Stimulated activated CD4-positive, alpha-beta T cell treated with anti-CD3 and anti-CD28 coated beads, Interleukin-12 subunit alpha, Interleukin-12 subunit beta, amount 100 ng/mL, for 4 hours (primary cell): ENCODE measurements at places on chromosomes 11 and 22.
A peak's percentile ranks its signal among the peaks of the same experiment; 100 is the strongest.

GRCh38 chr11:113675003-113675561 lies 31.0 kb downstream of the TMPRSS5 start:
- no peak for DNase-seq

GRCh38 chr22:29992341-29993275 lies 87.7 kb upstream of the HORMAD2 start:
- no peak for DNase-seq

- peak; percentile 68 for DNase-seq
Observed at GRCh38 chr11:85682330-85683305, 3.4 kb downstream of the CCDC89 start.

- no peak for DNase-seq
Observed at GRCh38 chr11:118230088-118230487, 5.3 kb upstream of the JAML start.

GRCh38 chr22:38021206-38021605 lies 36.0 kb upstream of the PICK1 start:
- DNase-seq = no peak

DNA sequence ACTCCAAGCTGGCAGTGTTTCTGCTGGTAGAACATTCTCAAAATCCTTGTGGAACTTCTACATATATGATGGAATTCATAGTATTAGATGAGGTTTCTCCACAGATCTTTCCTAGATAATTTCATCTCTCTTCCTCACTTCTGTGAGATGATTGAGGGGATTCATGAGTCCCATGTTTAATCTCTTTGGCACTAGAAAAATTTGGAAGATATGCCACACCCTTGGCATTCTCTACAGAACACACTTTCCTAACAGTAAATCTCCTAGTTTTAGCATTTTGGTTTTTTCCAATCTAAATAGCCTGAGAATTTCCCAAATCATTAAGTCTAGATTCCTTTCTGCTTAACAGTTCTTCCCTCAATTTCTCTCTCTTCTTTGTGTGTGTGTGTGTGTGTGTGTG lies 35.3 kb downstream of the MED15 start:
- no peak for DNase-seq

GRCh38 chr11:8340296-8340695 lies 76.6 kb upstream of the LMO1 start:
- DNase-seq = no peak

GRCh38 chr11:30370164-30370563 lies 47.3 kb downstream of the ARL14EP start:
- DNase-seq = no peak

- no peak for DNase-seq
Observed at GRCh38 chr11:124724979-124725718, 14.6 kb upstream of the NRGN start.

DNA sequence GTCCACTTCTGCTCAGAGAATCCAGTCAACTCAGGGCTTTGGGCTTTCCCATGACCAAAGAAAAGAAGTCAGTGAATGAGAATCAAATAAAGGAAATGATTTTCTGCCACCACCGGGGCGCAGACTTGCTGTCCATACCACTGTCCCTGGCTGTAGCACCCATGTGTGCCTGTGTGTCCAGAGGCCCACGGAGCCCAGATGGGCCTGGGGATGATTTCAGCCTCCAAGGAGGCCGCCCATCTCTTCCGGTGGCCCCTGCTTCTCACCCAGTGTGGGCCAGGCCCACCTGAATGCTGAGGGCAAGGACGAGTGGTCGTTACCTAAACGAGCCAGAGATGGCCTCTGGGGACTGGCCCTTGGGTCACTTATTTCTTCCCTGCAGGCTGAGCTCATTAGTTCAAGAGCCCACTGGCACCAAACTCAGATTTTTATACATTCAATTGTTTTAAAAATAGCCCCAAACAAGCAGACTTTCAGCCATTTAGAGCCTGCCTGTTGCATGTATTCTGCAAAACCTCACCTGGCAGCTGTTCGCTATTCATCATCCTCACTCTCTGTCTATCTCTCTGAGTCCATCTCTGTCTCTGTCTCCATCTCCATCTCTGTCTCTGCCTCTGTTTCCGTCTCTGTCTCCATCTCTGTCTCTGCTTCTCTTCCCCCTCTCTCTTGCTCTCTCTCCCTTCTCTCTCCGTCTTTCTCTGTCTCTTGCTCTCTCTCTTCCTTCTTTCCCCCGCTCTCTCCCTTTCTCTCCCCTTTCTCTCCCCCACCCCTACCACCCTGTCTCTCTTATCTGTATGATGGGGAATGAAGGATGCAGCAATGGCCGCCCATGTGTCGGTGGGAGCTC lies 24.2 kb downstream of the KRTAP5-5 start:
- DNase-seq = no peak

GRCh38 chr11:123511037-123511870 lies 81.2 kb downstream of the GRAMD1B start:
- DNase-seq = peak; percentile 64

GRCh38 chr22:21047035-21047661 lies 1.4 kb downstream of the LRRC74B start:
- no peak for DNase-seq

- DNase-seq = no peak
Observed at GRCh38 chr22:44460691-44461375, 37.2 kb downstream of the RTL6 start.

GRCh38 chr22:17266251-17266971 lies 47.2 kb upstream of the ADA2 start:
- no peak for DNase-seq

GRCh38 chr11:46357483-46357936 lies 10.2 kb downstream of the DGKZ start:
- DNase-seq = no peak

GRCh38 chr11:30984827-30985226 lies 384.7 kb downstream of the DCDC1 start:
- DNase-seq = no peak
